Hematopoietic multipotent progenitor cell treated with erythropoietin and hydrocortisone succinate and interleukin-3 and kit ligand, for 4 days (in vitro differentiated cells): ENCODE measurements at places on chromosomes 16 and 17.
A peak's percentile ranks its signal among the peaks of the same experiment; 100 is the strongest.

GRCh38 chr17:65434878-65435277, 126.6 kb downstream of the AXIN2 start:
- DNase-seq, result no peak

DNA sequence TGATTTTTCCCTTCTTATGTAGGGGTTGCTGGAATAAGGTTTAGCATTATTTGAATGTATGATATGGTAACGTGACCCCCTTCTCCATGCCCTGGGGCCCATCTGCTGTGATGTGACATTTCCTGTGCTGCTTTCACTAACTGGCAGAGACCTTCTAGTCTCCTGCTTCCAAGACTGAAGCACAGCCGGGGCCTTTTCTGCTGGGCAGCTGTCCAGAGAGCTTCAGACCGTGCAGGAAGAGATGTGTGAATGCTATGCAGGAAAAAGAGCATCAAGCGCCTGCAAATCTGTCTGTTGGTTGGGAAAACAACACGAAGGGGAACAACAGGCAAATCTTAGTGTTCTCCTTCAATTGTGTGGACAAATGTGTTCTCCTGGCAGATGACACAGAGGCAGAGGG, 128.5 kb downstream of the SPACA3 start:
- DNase-seq, result no peak

GRCh38 chr17:77959126-77959925, 823 bp downstream of the TNRC6C start:
- peak; percentile 56 for DNase-seq

DNA sequence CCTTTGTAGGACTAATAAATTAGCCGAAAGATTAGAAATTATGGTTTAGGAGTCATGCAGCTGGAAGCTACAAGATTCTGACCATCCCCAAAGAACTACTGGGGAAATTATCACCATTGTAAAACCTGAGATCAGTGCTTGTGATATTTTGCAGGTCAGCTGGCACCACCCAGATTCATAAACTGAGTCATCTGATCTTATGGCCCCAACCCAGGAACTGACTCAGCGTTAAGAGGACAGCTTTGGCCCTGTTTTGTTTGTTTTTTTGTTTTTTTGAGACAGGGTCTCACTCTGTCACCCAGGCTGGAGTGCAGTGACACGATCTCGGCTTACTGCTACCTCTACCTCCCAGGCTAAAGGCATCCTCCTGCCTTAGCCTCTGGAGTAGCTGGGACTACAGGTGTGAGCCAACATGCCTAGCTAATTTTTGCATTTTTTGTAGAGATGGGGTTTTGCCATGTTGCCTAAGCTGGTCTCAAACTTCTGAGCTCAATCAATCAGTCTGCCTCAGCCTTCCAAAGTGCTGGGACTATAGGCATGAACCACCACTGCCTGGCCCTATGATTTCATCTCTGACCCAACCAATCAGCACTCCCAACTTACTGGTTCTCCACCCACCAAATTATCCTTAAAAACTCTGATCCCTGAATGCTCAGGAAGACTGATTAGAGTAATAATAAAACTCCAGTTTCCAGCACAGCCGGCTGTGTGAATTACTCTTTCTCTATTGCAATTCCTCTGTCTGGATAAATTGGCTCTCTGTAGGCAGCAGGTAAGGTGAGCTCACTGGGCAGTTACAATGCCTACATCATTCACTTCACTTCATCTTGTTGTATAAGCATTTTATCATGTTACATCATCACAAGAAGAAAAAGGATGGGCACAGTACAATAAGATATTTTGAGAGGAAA, 79.4 kb upstream of the KSR1 start:
- no peak for DNase-seq

- no peak for DNase-seq
Observed at GRCh38 chr16:77816293-77816692, 27.9 kb downstream of the VAT1L start.

GRCh38 chr16:85329059-85329812, 217.0 kb upstream of the CIBAR2 start:
- DNase-seq, result peak; percentile 72

- peak; percentile 37 for DNase-seq
Observed at GRCh38 chr16:27539120-27539519, 10.6 kb downstream of the GTF3C1 start.

- DNase-seq, result no peak
Observed at GRCh38 chr16:76370344-76370743, 93.1 kb downstream of the CNTNAP4 start.

DNA sequence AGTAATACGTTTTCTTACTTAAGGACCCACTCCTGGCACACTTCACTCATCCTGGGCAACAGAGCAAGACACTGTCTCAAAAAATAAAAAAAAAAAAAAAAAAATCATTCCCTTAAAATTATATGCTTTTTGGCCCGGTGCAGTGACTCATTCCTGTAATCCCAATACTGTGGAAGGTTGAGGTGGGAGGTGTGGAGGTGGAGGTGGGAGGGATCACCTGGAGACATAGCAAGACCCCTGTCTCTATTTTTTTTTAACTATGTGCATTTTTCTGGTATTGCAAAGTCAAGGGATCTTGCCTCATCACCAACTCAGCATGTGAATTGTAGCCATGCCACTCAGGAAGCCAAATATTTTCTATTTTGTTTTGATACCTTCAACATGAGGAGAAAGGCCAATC, 9.7 kb downstream of the STAT5B start:
- no peak for DNase-seq

DNA sequence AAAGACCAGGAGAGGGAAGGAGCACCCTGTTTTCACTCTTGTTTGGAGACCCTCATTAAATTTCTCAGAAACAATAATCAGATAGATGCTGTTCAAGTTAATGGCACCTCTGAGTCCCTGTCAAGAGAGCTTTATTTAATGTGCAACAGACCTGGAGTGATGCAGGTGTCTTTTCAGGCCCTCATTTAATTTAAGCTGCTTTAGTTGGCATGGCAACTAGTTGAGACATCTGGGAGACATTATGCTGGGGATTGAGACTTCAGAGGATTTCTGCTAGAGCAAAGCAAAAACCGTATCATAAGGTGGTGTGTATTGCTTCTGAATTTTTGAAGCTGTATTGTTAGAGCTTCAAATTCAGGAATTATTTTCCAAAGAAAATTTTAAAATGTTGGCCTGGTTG, 108.5 kb downstream of the NLK start:
- no peak for DNase-seq

DNA sequence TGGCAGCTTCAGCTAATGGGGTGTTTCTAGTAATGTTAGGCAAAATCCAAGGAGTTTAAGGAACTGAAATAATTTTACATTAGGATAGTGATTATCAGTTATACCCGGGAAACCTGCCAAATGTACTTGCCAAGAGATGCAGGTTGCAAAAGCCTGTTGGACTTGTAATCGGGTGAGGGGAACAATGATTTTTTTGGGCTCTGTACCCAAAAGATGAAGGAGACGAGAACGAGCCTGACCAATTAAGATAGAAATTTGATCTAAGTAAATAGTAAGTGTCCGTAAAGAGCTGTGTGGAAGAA, 56.3 kb upstream of the ARL4D start:
- no peak for DNase-seq

- DNase-seq, result no peak
Observed at GRCh38 chr16:51035110-51035498, 116.0 kb downstream of the SALL1 start.

DNA sequence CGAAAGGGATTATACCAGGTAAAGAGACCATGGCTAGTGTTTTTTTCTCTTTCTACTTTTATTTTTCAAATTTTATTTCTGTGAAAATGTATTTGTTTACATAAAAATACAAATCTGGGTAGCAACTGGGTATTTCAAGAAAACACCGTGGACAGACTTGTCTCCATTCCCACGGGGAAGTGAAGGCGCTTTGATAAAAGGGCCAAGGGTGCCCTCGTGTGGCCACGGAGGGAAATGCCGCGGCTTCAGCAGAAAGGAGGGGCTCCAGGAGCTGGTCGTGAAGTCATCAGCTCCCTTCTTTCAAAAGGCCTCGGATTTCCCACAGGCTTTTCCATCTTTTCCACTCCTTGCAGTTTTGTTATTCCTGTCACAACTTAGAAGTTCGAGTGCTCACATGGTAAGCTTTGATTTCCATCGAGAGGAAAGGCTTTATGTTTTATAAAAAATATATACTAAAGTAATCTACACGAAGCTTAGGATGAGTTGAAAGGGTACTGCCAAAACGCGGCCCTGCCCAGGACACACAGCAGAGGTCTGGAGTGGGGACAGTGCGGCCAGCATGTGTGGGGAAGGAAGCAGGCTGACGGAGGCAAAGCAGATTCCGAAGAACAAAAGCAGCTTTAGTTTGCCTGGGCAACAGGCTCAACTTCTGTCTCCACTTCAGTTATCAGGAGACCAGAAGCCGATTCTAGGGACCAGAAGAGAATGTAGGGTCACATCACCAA, 15.3 kb upstream of the MNT start:
- peak; percentile 91 for DNase-seq

DNA sequence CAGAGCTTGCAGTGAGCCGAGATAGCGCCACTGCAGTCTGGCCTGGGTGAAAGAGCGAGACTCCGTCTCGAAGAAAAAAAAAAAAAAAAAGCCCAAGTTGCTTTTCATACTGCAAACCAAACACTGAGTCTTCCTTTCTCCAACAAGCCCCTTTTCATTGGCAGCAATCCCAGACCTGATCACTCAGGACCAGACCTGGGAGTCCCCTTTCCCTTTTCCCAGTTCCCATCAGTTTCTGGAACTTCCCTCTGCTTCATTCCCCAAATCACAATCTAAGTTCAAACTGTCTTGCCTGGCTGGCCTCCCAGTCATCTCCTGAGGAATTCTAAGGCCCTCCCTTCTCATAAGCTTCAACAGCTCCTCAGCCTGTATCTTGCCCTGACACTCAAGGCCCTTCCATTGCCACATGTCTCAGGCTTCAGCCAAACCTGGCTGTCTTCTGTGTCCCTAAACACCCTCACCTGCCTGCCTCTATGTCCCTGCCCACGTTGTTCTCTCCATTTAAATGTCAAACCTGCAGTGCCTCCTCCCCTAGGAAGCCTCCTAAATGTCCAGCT, 11.8 kb upstream of the PHF12 start:
- no peak for DNase-seq

GRCh38 chr17:55722742-55723487, at the start of gene TMEM100:
Gene TMEM100, minus strand, starts transcription at chr17:55722864. Its CDS starts 1,794 bp downstream, at chr17:55721070.
- peak; percentile 40 for DNase-seq

DNA sequence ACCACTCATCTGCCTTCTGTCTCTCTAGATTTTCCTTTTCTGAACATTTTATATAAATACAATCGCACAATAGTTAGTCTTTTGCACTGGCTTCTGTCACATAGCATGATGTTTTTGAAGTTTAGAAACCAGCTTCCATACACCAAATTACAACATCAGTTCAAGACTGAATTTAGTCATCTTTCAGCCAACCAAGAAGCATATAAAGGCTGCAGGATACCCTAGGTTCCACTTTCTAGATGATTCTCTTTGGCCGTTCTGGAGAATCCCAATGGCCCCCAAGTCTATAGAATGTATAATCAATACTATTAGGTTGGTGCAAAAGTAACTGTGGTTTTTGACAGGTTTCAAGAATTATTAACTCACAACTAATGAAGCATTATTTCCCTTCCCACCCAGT, 19.4 kb downstream of the SCPEP1 start:
- no peak for DNase-seq

GRCh38 chr17:17109907-17110306, 67.7 kb downstream of the MPRIP start:
- DNase-seq, result peak; percentile 90

DNA sequence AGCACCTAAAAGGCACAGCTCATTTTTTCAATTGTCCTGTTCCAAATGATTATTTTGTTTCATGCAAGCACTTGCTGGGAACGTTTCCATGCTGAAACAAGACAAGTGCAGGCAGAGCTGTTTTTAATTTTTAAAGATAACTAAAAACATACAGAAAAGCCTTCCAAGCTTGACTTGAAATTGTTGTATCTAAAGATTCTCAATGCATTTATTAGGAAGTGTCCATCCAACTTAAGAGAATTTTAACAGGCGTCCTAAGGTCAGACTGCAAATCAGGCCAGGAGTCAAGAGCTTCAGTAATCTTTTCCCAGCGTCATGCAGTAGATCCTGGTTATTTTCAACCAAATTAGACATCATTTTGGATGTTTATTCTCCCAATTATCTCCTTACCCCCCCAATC, 702.8 kb downstream of the KCNJ2 start:
- no peak for DNase-seq

- DNase-seq, result peak; percentile 52
Observed at GRCh38 chr16:25553711-25554436, 137.9 kb upstream of the HS3ST4 start.

DNA sequence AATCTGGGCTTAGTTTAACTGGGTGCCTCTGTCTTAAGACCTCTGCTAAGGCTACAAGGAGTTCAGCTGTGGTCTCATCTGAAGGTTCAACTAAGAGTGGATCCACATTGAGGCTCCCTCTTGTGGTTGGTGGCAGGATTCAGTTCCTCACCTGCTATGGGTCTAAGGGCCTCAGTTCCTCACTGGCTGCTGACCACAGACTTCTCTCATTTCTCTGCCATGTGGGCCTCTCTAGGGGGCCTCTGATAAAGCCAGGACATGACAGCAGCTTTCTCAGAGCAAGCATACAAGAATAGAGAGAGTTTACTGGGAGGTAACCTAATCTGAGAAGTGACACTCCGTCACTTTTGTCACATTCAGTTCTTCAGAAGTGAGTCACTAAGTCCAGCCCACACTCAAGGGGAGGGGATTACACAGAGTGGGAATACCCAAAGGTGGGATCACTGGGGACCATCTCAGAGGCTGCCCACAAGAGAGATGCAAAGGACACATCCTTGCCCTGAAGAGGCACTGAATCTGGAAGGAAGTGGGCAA, 19.2 kb upstream of the ABAT start:
- peak; percentile 70 for DNase-seq

DNA sequence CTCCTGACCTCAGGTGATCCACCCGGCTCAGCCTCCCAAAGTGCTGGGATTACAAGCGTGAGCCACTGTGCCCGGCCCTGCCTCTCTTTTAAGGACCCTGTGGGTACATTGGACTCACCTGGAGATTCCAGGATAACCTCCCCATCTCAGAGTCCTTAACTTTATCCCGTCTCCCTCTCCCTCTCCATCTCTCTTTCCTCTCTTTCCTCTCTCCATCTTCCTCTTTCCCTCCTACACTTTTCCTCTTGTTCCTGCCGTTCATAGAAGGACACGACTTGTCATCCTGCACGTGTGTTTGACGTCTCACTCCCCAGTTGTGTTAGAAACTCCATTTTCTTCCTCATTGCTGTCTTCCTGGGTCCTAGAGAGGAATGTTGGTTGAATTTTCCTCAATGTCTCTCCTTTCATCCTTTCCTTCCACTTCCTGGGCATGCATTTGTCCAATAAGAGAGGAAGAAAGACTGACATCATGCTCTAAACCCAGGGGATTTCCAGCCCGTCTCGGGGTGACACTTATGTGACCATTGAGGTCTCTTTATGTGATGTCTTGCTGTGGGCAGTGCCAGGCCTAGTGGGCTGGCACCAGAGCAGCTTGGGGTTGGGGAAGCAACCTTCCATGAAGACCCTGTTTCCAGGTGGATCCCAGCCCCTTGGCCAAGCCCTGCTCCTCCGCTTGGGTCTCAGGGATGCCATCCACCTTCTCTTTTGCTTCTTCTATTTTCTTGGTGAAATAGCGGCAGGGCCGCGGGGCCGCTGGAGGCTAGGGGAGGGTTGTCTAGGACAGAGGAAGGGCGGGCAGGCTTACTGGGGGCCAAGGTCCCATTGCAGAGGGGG, 39.8 kb upstream of the IRF8 start:
- DNase-seq, result no peak
